ENCODE measurements at places on chromosomes 6 and 20. TPM values are rescaled to one million over a fixed set of nuclear protein-coding genes. Genes with fewer than 3 reads are reported as not detected.

- DNase-seq: no peak
Measured at GRCh38 chr6:130466748-130467061, 100.9 kb downstream of the TMEM200A start.

DNA sequence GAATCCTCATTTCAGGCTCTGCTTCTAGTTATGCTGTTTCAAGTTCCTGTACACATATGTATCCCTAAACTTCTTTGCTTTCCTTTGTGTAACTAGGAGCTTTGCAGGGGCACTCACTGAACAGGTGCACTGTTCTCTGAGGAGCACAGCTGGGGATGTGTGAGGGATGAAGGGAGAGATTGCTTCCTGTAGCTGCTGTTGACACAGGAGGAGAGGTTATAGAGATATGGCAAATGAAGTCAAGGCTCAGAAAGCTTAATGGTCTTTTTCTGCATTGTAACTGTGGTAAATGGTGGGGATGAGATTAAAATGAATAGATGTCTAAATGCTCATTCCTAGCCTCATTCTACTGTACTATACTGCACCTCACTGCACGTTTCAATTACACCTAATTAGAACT is 454.3 kb downstream of the BTBD3 start:
- no peak for DNase-seq

- DNase-seq: no peak
Measured at GRCh38 chr6:157535340-157536222, 154.6 kb downstream of the ZDHHC14 start.

- DNase-seq: no peak
Measured at GRCh38 chr20:23857962-23858595, 21.5 kb downstream of the CST5 start.

DNA sequence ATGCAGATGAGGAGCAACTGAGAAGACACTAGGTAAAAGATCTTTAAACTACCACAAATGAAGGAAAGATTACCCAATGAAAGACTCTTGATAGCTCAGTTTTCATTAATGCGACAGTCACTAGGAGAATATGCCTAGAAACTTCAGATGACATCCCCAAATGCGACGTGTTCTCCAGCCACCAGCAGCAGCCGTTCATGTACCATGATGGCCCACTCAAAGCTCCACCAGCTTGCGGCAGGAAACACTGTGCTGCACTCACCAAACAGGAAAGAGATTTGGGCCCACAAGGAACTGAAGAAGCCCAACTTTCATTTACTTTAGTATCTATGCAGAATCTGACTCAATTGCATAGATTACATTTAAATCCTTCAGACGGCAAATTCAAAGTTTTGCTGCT is 7.5 kb downstream of the DIDO1 start:
- no peak for DNase-seq

The ME1 gene
- 31.7 TPM for total RNA-seq

The CALHM5 gene
- 2.8 TPM for total RNA-seq

The RIMS1 gene
- total RNA-seq: 2.1 TPM

The PHACTR3 gene
- total RNA-seq: 1.8 TPM

Data from mesenteric fat pad (tissue), 1 donor.